PC-9 (cell line): ENCODE measurements at places on chromosomes 4 and X. TPM values are rescaled to one million over a fixed set of nuclear protein-coding genes. Genes with fewer than 3 reads are reported as not detected.

- DNase-seq, result no peak
Measured at GRCh38 chr4:42945874-42946273, 53.4 kb downstream of the GRXCR1 start.

DNA sequence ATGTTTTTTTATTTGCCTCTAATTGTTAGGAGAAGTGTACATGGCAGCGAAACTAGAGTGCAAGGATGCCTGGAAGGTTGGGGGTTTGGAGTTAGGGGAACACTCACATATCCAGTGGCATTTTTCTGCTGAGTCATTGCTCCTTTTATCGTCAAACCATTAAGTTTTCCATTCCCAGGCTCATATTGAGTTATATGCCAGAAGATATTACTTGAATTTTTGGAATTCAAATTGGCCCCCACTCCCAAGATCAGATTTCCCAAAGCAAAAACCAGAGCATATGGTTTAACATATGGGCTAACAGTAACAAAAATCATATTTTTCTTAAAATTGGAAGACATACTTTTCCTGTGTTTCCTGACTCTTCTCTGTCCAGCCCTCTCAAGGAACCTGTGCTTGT lies 152.7 kb downstream of the FSTL5 start:
- DNase-seq, result no peak

- DNase-seq, result no peak
Measured at GRCh38 chr4:147312376-147313046, 168.4 kb upstream of the EDNRA start.

DNA sequence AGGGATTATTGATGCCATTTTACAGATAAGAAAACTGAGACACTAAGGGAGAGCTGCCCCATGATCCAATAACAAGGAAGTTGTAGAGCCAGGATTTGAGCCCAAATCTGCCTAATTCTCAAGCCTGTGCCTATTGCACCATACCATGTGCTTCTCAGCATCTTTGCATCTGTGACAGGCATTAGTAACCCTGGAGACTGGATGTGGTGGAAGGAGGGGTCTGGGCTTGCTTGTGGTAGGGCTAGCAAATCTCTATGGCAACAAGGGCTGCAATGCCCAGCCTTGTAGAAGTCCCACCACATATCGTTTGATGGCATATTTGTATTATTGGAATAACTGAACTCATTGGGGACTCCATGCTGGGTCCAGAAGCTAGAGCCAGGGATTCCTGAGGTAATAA lies 58.1 kb downstream of the RTL5 start:
- no peak for DNase-seq

DNA sequence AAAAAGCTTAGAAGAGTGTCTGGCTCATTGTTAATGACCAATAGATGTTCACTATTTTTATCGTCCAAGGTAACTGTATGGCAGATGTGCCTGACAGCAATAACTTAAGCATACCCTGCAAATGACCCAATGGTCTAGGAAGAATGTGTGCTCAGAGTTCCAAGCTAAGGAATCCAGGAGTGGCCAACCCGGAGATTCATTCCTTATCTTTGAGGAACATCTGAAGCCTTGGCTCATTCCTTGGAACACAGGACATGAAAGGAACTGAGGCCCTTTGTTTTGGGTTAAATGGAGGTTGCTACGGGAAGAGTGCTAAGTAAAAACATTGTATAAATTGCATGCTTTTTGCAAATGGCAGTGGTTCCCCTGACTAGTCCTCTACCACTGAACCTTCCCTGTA lies 38.9 kb upstream of the EFNB1 start:
- no peak for DNase-seq

DNA sequence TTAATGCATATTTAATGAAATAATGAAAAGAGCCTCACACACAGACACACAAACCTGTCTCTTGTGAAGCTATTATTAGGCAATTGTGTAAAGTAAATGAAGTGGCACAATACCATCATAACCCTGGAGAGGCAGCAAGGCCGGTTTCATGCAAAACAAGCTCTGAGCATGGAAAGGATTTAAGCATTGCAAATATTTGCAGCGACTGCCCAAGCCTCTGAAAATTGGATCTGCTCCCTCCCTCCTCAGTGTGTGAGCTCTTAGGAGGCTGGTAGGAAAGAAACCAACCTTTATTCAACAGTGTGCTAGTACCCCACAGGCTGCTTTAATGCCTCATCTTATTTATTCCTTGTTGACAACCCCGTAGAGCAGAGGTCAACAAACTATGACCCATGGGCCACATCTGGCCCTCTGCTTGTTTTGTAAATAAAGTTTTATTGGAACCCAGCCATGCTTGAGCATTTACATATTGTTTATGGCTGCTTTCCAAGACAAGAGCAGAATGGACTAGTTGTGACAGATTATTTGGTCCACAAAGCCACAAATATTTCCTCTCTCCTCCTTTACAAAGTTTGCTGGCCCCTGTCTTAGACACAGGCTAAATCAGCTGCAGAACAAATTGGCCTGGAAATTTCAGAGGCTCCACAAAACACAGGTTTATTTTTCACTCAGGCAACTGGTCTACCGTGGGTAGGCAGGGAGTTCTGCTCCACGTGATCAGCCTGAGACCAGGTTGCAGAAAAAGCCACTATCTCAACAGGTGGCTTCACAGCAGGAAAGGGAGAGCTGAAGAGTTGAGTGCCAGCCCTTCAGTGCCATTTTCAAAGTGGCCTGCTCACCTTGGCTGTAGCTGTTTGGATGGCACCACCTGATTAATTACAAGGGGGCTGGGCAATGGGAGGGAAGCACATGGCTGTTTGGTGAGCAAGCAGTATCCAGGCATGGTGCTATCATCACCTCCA lies 16.8 kb downstream of the RS1 start:
- DNase-seq, result no peak

LRAT gene
- total RNA-seq, result 0.68 and 0.85 TPM in 2 replicates

DNA sequence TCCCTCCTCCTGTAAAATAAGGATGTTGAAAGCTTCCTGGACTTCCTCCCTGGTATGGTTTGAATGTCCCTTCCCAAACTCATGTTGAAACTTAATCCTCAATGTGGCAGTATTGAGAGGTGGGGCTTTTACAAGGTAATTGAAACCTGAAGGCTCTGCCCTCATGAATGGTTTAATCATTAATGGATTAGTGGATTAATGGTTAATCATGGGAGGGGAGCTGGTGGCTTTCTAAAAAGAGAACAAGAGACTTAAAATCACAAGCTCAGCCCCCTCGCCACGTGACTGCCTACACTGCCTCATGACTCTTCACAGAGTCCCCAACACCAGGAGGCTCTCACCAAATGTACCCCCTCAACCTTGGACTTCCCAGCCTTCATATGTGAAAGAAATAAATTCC lies 124.6 kb upstream of the ANXA3 start:
- DNase-seq, result no peak

VCX3A gene
- 0.85 and 2.3 TPM in 2 replicates for total RNA-seq

DNA sequence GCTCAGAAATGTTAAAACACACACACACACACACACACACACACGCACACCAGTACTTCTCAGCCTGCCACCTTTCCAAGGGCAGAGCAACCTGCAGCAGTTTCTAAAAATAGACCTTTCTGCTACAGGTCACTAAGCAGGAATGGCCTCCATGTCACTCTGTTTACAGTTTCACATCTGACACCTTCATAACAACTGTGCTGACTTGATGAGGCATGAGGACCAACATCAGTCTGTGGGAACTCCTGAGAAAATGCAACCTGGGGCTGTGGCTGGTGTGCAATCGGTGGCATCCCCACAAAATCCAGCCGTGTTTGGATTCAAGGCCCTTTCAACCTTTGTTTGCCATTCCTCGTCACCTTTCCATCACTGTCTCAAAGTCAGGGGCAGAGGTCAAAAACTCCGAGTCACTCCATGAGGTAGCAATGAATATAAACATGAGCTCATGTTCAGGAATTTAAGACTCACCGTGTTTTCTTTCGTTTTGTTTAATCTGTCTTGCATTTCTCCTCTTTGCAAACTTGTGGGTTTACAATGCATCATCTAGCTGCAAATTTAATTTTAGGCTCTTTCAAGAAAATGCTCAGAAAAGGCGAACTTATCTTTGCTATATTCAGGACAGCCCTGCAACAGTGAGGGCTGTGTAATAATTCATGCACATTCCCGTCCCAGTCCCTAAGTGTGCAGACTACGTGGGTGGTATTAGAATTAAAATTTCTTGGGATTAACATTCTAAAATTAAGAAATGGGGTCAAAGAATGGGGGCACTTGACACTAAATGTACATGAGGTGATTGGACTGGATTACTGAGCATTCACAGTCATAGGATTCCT lies 135.3 kb downstream of the SHROOM3 start:
- DNase-seq, result peak; percentile 27

DNA sequence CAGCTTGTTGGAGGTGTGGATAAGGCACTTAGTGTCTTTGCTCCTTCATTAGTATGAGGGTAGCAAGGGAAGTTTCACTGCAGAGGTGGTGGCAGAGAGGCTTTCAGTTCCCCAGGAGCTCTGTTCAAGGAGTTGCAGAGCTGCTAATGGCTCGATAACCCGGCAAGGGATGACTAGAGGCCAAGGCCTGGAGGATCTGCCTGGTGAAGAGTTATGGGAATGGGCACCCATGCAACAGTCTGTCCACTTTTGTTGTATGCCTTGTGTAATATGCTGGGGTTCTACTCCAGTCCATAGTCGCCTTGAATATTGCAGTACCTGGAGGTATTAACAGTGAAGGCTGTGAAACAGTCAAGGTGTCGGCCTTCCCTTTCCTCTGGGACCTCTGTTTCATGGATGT lies 67.8 kb upstream of the NBDY start:
- no peak for DNase-seq

GRCh38 chrX:131366407-131366806 lies 77.3 kb upstream of the IGSF1 start:
- DNase-seq, result no peak

DNA sequence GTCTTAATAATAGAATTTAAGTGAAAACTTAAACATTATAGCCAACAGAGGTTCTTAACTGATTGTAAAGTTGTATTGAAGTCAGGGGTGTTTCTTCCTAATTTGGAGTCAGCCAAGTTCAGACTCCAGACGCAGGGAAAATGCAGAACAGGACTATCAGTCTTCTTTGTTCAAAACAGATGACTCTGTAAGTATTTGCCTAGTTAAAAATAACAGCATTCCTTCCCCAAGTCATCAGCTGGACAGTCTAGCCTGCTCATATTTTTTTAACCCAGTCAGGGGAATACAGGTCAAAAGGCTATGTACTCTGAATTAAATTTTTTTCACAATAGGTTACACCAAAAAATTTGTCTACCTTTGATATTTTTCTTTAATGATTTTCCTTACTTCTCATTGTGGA lies 73.8 kb upstream of the DCLK2 start:
- no peak for DNase-seq

- no peak for DNase-seq
Measured at GRCh38 chrX:36407836-36408235, 488.3 kb downstream of the CFAP47 start.

DNA sequence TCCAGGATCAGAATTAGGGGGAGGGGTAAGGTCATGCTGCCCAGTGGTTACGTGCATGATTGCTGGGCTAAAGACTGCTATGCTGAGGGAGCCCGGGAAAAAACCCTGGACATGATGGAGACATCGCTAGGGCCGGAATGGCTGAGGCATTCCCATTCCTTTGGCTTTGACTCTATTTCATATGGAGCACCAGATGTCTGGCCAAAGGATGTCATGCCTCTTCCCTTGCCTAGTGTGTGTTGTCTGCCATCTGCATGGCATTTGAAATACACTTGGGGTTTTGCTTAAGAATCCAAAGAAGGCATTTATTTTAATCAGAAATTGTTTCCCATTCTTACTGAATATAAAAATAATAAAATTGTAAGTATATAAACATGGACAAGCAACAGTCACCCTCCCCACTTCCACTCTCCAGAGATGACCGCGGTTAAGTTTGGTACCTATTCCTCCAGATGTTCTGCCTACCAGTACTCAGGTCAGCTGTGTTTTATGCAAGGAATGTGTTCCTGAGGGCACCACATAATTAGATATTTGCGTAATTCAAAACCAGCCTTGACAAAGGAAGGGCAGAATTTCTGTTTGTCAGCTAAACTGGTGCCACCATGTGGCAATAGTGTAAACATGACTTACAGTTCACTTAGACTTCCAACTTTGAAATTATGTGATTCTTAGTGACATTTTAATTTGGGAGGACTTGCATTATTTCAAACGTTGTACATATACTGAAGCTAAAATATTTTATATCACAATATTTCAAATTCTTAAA lies 105.9 kb downstream of the CT47B1 start:
- DNase-seq, result peak; percentile 89

- no peak for DNase-seq
Measured at GRCh38 chrX:77742788-77743476, 43.1 kb downstream of the ATRX start.

DNA sequence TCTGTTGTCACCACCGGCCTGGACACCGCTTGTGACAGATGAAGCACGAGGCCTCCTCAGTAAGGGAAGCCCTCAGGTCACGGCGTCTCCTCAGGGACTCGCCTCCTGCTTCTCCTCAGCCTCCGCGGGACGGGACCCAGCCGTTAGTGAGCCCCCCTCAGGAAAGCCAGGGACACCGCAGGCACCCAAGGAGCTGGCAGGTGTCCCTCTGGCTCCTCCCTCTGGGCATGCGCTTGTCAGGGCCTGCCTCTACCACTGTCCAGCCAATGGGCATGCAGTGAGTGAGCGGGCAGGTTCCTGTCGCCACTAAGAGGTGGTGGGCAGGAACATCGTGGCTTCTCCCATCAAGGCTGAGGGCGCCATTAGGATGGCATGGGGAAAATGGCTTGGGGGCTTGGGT lies 23.5 kb upstream of the CT55 start:
- DNase-seq, result no peak
